ENCODE measurements at places on chromosomes 7 and 10.

DNA sequence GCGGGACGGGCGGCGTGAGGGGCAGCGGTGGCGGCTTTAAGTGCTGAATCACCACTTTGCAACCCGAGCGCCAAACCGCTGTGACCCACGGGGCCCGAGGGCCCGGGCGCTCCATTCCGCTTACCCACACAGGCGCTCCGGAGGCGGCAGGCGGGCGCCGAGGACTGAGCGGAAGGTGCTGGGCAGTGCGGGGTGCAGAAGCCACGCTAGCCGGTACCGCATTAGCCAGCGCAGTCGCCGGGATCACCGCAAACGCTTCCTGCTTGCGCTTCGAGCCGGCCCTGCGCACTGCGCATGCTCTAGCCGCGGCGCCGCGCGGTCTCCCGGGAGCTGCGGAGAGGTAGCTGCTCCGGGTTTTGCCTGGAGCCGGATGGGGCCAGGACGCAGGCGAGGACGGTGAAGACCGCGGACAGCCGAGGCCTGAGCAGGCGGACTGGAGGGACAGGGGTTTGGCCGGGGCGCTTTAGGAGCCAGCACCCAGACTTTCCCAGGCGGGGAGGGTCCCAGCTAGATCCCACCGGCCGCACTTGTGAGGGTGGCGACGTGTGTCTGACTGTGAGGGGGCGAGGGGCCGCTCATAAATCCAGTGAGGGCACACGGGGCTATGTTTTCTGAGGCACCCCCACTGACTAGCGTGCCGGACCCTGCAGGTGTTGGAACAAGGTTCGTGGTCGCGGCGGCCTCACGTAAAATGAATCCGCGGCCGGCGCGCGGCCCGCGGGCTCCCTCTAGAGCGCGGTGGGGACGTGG lies at the start of gene IDE:
TSS of gene IDE (minus strand) at position 296 of the 750 bp plus-strand sequence. CDS start at position 222, 74 bp downstream.
- DNase-seq: peak; percentile 74

DNA sequence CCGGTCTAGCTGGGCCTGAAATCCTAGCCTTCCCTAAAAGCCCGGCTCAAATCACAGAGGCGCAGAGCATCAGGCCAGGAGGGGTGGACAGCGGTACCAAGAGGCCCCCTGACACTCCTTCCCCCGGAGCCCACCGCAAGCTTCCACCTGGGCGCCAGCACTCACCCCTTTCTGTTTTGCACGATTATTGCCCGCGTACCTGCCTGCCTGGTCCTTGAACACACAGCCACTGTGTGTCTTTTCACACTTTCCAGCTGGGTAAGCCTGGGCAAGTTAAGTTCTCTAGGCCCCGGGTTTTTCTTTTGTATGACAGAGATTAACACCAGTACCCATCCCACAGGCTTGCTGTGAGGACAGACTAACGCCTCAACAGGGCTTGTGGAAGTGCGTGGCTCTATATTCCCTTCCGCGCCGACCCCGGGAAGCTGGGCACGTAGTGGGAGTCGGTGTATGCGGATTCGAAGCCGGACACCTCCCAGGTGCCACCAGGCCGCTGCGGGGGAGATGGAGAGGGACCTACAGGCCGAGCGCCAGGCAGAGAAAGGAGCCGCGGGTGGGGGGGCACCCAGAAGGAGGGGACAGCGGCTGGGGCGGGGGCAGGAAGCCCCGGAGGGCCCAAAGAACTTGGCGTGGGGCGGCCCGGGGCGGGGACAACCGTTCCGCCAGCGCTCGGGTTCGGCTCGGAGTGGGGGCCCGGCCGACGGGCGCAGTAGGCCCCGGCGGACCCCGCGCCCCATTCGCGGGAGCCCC lies 792 bp downstream of the ZNF746 start:
- DNase-seq: no peak

GRCh38 chr10:68594405-68594804 lies 34.3 kb downstream of the TET1 start:
- DNase-seq: no peak

DNA sequence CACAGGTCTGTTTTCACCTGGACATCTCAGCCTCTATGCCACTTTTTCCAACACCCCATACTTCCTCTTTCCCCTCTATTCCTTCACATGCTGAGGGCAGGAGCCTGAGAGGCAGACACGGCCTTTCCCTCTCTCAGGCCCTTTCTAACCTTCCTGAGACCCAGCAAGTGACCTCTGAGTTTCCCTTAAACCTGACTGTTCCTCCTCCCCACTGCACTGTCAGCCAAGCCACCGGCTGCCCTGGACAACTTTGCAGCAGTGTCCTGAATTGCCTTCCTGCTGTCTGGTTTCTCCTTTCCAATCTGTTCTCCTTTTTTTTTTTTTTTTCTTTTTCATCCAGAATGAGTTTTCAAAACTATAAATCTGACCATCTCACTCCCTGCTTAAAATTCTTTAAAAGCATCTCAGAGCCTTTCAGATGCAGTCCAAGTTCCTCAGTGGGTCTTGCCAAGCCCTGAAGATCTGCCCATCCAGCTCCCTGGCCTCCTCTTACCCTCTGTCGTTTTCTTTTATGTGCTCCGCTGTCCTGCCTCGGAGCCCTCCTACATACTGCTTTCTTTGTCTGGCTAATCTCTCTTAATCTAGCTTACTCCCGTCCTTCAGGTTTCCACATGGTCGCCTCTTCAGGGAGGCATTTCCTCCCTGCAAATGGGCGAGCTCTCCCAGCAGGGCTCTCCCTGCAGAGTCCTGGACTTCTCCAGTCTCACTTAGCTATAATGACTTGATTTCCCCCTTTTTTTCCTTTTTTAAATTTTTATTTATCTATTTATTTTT lies 30.5 kb downstream of the SLC13A4 start:
- no peak for DNase-seq

DNA sequence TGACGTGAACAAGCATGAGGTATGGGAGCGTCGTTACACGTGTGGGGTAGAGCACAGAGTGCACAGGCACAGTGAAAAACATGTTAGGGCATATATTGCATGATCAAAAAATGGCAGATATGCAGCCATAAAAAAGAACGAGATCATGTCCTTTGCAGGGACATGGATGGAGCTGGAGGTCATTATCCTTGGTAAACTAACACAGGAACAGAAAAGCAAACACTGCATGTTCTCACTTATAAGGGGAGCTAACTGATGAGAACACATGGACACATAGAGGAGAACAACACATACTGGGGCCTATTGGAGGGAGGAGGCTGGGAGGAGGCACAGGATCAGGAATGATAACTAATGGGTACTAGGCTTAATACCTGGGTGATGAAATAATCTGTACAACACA lies 66.3 kb downstream of the TACC2 start:
- DNase-seq: no peak

DNA sequence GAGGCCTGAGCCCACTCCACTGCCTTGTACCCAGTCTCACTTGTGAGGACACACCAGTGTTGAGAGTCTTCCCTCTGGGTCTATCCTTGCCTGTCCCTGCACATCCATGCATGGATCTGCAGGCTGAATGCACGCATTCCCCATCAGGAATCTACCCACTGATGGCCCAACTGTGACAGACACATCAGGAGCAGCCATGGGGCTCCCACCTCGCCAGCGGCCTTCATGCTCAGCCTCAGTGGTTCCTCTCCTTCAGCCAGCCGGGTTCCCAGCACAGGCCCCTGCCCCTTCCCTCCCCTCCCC lies 21.3 kb downstream of the ANTXRL start:
- DNase-seq: no peak

GRCh38 chr7:43482679-43483252 lies 100.1 kb upstream of the STK17A start:
- no peak for DNase-seq

- no peak for DNase-seq
These were observed 24.3 kb upstream of the DNA2 start for GRCh38 chr10:68496072-68496471.

GRCh38 chr10:80599424-80599847 lies 61.7 kb downstream of the SH2D4B start:
- DNase-seq: no peak

DNA sequence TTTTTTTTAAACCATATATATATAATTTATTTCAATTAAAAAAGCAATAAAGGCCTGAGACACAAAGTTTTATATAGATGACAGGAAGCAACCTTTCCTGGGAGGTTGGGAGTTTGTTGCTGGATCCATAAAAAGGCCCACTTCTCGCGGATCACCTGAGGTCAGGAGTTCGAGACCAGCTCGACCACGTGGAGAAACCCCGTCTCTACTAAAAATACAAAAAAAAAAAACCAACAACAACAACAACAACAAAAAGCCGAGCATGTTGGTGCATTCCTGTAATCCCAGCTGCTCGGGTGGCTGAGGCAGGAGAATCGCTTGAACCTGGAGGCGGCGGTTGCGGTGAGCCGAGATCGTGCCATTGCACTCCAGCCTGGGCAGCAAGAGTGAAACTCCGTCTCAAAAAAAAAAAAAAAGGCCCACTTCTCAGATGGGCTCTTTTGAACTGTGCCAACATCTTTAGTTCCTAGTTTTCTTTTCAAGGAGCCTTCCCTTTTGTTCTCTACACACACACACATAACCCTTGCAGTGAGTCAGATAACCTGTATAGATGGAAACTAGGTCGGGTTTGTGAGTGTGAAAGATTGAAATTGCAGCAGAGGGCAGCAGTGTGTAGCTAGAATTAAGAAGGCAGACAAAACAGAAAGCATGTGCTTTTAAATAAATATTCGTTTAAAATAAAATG lies 1.2 kb upstream of the SMNDC1 start:
- peak; percentile 54 for DNase-seq

DNA sequence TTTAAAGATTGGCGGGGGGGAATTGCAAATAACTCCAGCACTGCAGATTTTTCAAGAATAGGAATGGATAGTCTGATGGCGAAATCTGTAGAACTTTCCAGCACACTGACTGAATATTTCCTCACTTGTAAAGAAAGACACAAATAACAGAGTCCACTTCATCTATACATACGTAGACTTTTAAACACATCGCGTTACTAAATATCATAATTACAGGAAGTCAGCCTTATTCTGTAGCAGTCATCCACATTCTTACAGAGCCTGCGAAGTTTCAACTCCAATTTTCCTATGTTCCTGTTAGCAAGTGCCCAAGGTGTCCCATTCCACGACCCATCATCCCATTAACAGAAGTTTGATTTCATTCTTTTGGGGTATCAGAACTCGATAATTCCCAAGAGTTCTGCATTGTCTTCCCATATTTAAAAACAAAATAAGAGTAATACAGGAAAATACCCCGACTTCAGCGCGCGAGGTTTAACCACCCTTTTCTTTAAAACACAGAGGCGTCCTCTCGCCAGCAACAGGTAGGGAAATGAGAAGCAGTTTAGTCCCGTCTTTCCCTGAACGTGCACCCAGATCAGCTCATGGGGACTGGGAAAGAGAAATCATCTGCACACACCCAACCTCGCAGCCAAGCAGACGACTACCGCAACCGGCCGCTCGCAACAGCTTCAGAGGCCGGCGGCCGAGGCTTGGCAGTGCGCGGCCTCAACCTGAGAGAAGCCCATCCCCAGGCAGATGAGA lies 880 bp downstream of the HERC4 start:
- no peak for DNase-seq

DNA sequence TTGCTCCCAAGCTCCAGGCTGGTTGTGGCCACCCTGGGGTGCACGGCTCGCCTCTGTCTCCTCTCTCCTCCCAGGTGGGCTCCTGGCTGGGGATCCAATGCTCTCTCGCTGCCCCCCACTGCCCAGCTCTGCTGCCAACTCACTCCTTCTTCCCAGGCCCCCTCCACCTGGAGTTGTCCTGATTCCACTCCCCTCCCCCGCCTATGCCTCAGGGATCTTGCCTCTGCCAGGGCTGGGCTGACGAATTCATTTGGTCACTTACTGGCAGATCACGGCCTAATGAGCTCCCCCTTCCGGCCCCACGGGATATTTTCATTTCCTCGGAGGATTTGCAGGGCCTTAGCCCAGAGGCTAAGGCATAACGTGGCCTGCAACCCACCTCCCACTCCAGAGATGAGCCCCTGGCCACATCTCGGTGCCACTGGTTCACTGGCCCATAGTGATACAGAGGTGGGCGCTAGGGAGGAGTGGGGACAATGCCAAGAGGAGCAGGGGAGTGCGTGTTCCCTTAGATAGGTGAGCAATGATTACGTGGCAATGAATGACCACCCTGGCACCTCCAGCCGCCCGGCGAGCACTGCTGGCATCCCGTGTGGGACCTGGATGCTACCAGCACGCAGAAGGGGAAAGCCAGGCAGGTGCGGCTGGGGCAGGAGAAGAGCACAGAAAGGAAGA lies 344.6 kb upstream of the SHH start:
- no peak for DNase-seq
